CD8-positive, alpha-beta memory T cell (primary cell): ENCODE measurements at places on chromosomes 1 and 21. TPM values are rescaled to one million over a fixed set of nuclear protein-coding genes. Genes with fewer than 3 reads are reported as not detected.

The GPR37L1 gene
- total RNA-seq, result not detected

The AMPD1 gene
- total RNA-seq, result not detected

- H3K4me1 ChIP-seq, result peaks cover 7% of the 10 kb centered on the region
- H3K27ac ChIP-seq, result no peak overlapping the region
- no peak overlapping the region for H3K4me3 ChIP-seq
- no peaks in the 10 kb centered on the region for H3K27me3 ChIP-seq
- DNase-seq, result no peak
- no peaks in the 10 kb centered on the region for H3K36me3 ChIP-seq
Observed at GRCh38 chr21:39003982-39004633, 179.1 kb downstream of the PSMG1 start.

DNA sequence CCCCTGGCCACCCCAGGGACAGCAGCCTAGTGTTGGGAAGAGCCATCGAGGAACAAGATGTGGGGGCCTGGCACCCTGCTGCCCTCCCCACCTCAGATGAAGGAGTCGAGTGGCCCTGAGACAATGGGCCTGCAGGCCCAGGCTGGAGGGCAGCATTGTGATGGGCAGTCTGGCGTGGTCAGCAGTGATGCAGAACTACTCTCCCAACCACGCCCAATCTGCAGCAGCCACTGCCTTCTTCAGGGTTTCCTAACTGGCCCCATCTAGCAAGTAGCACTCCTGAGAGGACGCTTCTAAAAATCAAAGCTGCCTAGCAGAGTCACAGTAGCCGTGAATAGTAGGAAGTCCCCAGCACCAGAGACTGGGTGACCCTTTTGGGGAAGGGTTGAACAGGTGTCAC is 18.5 kb downstream of the CDCP2 start:
- H3K27ac ChIP-seq, result no peak overlapping the region
- DNase-seq, result no peak
- no peak overlapping the region for H3K4me3 ChIP-seq
- no peaks in the 10 kb centered on the region for H3K36me3 ChIP-seq
- peaks cover 3% of the 10 kb centered on the region for H3K27me3 ChIP-seq
- no peaks in the 10 kb centered on the region for H3K4me1 ChIP-seq

The SPRR2B gene
- total RNA-seq, result not detected

The C1orf94 gene
- not detected for total RNA-seq

- DNase-seq, result no peak
- no peaks in the 10 kb centered on the region for H3K27me3 ChIP-seq
- no peaks in the 10 kb centered on the region for H3K4me1 ChIP-seq
- H3K4me3 ChIP-seq, result no peak overlapping the region
- H3K36me3 ChIP-seq, result no peaks in the 10 kb centered on the region
Observed at GRCh38 chr1:100746542-100746932, 27.0 kb downstream of the VCAM1 start.

DNA sequence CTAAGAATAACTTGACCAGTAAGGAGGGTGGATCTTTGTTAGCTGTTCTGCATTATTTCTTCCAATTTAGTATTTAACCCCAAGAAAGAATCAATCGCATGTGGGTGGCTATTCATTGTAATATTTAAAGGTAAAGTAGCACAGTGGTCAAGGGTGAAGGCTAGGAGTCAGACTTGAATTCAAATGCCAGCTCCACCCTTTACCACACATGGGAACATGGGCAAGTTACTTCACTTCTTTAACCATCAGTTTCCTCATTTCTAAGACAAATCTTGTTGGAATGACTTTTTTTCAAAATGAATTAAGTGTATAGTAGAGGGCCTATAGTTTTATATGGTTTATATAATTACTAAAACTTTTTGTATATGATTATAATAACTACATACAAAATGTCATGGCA is 71.3 kb upstream of the S1PR1 start:
- no peak overlapping the region for H3K4me3 ChIP-seq
- DNase-seq, result no peak
- H3K36me3 ChIP-seq, result no peaks in the 10 kb centered on the region
- no peak overlapping the region for H3K27ac ChIP-seq
- no peaks in the 10 kb centered on the region for H3K4me1 ChIP-seq
- H3K27me3 ChIP-seq, result no peaks in the 10 kb centered on the region

The DMBX1 gene
- total RNA-seq, result not detected

The APCS gene
- not detected for total RNA-seq

DNA sequence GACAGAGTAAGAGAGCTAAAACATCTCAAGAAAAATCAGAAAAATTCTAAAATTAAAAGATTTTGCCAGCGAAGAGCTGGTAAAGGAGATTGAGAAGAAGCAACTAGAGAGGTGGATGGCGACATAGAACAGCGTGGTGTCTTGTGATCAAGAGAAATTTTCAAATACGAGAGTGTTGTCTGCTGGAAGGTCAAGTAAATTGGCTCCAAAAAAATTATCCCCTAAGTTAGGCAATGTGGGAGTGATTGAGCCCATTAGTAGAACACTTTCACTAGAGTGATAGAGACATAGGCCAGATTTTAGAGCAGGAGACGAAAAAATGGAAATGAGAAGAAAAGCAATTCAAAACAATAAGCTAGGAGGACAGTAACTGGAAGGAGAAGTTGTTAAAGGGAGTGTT is 94.3 kb upstream of the MPC2 start:
- no peaks in the 10 kb centered on the region for H3K27me3 ChIP-seq
- no peaks in the 10 kb centered on the region for H3K4me1 ChIP-seq
- H3K4me3 ChIP-seq, result no peak overlapping the region
- H3K36me3 ChIP-seq, result peaks cover 3% of the 10 kb centered on the region

The TMEM269 gene
- total RNA-seq, result 0.16 TPM

The LORICRIN gene
- total RNA-seq, result not detected

DNA sequence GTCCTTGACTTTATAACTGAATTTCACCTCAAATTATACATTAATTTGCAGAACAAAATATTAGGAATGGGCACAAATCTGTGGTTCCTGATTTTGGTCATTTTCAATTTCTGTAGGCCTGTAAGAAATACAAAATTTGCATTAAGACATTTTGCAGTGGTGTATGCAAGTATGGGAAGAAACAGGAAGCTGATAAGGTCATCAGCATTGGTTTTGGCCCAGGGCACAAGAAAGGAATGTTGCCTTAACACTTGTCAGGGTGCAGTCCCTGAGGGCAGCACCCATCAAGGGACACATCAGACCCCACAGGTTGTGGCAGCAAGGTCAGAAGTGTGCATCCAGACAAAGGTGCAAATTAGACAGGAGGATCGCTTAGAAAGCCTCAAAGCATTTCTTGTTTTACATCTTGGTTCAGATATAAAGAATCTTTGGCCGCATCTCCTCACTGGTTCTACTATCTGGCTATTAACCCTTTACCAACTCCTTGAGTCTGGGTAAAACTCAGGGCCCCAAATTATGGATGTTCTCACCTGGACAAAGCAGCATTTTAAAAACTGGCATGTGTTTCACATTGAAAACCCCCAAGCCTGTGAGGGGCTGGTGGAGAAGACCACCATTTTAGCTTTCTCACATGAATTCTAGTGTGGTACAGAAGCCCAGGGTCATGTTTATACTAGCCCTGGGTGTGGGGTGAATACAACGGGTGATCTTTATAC is 182.4 kb downstream of the CDC7 start:
- no peak overlapping the region for H3K27ac ChIP-seq
- DNase-seq, result no peak
- H3K27me3 ChIP-seq, result no peaks in the 10 kb centered on the region
- no peak overlapping the region for H3K4me3 ChIP-seq

- H3K36me3 ChIP-seq, result peaks cover 4% of the 10 kb centered on the region
- DNase-seq, result no peak
- H3K4me3 ChIP-seq, result no peak overlapping the region
- no peak overlapping the region for H3K27ac ChIP-seq
- H3K4me1 ChIP-seq, result peaks cover 40% of the 10 kb centered on the region
Observed at GRCh38 chr1:203316626-203317093, 11.3 kb downstream of the BTG2 start.

DNA sequence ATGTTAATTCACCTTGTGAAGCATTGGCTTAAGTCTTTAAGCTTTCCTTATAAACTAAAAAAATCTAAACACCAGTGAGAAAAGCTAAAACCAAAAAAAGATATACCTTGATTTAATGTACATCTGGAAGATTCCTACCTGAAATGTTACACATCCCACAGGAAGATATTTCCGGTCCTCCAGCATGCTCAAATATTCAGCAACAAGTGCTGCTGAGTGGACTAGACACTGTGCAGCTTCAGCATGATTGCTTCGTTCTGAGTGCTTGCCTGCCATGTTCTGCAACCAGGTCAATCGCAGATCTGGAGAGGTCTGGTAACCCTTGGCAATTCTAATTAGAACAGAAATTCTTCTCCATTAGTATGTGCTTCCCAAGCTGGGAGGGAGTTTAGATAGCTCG is 57.3 kb downstream of the USP1 start:
- no peaks in the 10 kb centered on the region for H3K4me1 ChIP-seq
- DNase-seq, result no peak
- no peak overlapping the region for H3K27ac ChIP-seq
- H3K27me3 ChIP-seq, result no peaks in the 10 kb centered on the region

- no peaks in the 10 kb centered on the region for H3K4me1 ChIP-seq
- H3K4me3 ChIP-seq, result no peak overlapping the region
- DNase-seq, result no peak
Observed at GRCh38 chr1:222750651-222751050, 13.6 kb downstream of the FAM177B start.

DNA sequence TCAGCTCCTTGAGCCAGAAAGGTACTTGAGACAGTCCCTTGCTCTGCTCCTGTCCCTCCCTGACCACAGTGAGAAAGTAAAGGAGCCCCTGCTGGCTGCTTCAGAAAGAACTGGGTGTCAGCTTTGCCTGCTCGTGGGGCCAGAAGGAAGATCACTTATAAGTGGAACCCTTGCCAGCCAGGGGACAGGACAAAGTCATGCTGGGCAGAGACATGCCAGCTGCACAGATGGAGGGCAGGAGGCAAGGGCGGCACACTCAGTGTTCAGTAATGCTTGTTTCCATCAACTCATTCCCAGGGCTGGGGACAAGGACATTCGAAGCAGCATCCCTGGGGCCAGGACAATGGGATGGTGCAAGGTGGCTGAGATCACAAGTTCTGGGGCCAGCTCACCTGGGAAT is 41.8 kb downstream of the NTPCR start:
- H3K4me3 ChIP-seq, result no peak overlapping the region
- DNase-seq, result no peak
- H3K27ac ChIP-seq, result no peak overlapping the region
- H3K36me3 ChIP-seq, result no peaks in the 10 kb centered on the region

The C21orf58 gene
- total RNA-seq, result 13.4 TPM

DNA sequence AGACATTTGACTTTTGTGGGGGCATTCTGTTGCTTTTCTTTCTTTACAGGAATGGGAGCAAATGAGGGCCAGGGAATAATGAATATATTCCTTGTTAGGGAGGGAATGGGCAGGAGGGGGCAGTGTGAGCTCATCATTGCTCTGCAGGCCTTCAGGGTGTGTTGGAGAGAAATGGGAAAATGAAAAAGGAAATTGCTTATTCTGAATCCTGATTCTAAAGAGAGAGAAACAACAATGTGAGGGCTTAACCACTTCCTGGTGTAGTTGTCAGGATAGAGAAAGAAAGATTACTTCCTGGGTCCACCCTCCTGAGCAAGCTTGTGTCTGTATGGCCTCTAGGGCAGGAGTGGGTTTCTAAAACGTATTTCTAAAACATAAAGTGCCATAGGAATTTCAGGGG is 28.3 kb downstream of the VANGL2 start:
- H3K27me3 ChIP-seq, result no peaks in the 10 kb centered on the region
- H3K4me1 ChIP-seq, result peaks cover 62% of the 10 kb centered on the region
- DNase-seq, result peak; percentile 39
- no peak overlapping the region for H3K27ac ChIP-seq
- H3K4me3 ChIP-seq, result no peak overlapping the region
- H3K36me3 ChIP-seq, result no peaks in the 10 kb centered on the region

The TENT5C gene
- total RNA-seq, result 4.1 TPM

DNA sequence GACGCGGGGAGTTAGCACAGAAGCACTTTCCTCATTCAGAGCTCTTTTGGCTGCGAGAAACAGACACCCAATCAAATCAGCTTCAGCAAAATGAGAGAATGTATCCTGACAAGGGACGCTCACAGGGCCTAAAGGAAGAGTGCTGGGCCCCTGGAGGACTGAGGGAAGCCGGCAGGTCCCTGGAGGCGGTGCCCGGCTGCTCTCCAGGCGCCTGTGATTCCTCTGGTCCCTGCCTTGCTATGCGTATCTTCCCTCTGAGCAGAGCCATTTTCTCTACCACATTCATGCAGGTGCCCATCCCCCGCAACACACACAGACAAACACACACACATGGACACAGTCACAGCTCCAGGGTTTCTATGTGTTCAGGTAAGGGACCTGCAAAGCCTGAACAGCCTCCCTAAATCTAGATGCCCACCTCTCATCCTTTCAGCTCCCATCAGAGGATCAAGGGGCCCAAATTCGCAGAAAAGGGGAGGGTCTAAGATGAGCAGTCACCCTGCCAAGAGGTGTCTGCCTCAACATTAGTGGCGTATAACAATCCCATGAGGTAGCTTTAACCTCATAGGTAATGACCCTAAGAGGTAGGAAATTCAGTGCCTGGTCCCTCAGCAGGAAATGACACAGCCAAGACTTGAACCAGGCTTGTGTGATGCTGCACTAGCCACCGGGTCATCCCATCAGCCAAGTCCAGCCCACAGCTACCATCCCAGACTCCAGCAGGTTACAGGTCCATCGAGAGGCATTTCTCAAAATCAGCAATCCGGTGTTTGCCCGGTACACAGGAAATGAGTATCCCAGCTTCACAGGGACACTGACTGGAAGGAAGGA is 29.0 kb downstream of the PTAFR start:
- H3K27ac ChIP-seq, result no peak overlapping the region
- H3K27me3 ChIP-seq, result no peaks in the 10 kb centered on the region
- no peak overlapping the region for H3K4me3 ChIP-seq

- peaks cover 27% of the 10 kb centered on the region for H3K4me1 ChIP-seq
- peak overlapping the region; percentile 50 for H3K4me3 ChIP-seq
Observed at GRCh38 chr21:42747276-42747701, 93.9 kb downstream of the PDE9A start.

DNA sequence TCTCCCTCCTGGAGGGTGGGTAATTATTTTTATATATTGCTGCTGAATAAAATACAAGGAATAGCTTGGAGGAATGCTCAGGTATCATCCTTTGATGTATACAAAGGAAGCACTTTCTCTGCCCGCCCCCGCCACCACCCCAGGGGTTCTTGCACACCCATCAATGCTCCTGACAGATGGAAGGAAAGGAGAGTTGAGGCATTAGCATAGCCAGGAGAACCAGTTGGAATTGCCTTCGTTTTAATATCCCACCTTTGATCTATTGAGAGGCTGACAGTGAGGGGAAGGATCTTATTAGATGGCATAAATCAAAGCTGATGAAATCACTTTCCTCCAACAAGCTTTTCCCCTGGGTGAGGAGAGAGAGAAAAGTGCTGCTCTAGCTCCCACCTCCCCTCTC is 71.1 kb downstream of the LGR6 start:
- no peaks in the 10 kb centered on the region for H3K4me1 ChIP-seq
- H3K27me3 ChIP-seq, result peaks cover 4% of the 10 kb centered on the region
- H3K27ac ChIP-seq, result no peak overlapping the region
- H3K4me3 ChIP-seq, result no peak overlapping the region
- no peaks in the 10 kb centered on the region for H3K36me3 ChIP-seq
- no peak for DNase-seq
